ENCODE measurements at places on chromosomes 3 and 15.
A peak's percentile ranks its signal among the peaks of the same experiment; 100 is the strongest.

GRCh38 chr3:1830851-1831250 is 267.8 kb upstream of the CNTN4 start:
- DNase-seq: no peak

DNA sequence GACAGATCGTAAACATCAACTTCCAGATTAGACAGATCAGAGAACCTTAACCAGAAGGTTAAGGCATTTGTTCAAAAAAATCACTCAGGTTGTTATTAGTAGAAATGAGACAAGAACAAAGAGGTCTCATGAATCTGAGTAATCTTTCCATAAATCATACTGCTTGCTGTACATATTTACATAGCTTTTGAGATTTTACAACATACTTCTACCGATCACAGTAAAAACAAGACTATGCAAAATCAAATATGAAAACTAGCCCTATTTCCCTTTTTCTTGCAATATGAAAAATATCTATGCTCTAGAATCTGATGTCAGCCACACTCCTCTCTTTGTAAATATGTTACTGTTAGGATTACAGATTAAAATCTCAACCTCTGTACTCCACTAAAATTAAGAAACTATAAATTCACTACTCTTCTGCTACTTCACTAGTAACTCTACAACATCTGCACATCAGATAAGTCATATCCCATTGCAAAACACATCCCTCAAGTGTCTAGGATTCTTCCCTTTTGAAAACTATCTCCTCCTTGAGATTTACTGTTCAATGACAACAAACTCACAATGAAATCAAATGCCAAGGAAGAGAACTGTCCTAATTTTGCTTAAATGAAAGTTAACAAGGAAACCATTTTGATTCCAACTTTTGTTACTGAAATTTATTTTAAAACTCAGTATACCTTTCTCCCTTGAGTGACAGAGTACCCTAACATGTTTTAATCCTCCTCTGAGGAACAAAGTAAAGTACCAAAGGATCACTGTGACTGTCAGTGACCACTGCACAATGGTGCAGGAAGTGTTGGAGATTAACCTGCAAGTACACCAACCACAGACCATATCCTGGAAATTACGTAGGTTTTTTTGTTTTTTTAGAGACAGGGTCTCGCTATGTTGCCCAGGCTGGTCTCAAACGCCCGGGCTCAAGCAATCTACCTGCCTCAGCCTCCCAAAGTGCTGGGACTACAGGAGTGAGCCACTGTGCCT is 12.8 kb downstream of the DCUN1D1 start:
- peak; percentile 45 for DNase-seq

DNA sequence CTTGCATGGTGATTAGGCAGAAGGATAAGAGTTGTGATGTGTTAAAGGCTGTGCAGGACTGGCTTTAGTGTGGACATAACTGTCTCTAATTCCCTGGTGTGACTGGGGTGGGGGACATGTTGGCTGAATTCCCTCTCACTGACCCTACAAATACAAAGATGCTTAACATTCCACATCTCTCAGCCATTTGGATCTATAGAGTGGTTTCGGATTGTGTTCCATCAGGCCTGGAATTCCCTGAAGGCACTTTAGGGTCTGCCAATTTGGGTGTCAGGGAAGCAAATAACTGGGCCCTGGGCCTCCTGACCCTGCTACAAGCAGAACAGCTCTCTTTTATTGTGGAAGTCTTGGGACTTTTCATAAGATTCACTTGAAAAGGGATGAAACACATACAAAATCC is 56.2 kb downstream of the ARHGEF26 start:
- DNase-seq: no peak

DNA sequence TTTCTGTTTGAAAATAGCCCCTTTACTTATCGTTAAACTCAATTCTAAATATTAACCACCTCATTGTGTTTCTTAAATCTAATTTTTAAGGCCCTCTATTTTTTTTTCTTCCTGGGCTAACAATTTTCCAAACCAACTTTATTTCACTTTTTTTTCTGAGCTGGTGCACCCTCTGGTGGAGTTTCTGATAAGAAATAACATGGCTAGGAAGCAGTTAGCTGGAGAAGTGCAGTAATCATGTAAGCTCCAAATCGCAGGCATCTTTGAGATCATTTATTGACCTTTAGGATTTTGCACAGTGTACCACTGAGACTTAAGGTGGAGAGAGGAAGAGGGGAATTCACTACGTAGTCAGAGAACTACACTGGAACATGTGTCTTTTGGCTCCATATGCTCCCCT is 6.4 kb downstream of the TMEM207 start:
- no peak for DNase-seq

DNA sequence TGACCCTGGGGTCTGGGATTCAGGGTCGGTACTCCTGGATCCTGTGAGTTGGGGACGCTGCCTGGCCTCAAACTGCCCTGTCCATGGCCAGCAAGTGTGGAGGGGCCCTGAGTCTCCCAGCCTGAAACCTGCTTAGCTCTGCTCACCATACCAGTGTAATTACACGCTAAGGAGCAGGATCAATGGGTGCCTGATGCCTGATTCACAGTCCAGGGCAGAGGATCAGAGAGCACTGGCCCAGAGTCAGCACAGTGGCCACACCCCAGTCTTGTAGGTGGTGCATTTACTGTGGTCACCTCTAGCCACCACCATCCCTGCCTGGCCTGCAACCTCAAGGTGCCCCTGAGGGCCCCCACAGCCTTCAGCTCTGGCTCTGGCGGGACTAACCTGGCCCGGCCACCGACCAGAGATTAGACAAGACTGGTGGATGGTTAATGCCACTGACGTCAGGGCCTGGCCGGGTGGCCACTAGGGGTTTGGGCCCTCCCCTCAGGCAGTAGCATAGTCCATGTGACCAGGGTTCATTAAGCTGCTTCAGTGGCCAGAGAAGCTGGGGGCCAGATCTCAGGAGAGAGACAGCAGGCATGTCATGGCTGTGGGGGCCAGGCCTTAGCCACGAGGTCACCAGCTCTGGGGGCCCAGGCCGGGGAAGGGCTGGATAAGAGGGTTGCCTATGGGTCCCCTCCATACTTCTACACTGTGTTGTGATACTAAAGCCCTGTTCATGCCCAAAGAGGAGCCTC is 3.3 kb upstream of the SLC38A3 start:
- no peak for DNase-seq

DNA sequence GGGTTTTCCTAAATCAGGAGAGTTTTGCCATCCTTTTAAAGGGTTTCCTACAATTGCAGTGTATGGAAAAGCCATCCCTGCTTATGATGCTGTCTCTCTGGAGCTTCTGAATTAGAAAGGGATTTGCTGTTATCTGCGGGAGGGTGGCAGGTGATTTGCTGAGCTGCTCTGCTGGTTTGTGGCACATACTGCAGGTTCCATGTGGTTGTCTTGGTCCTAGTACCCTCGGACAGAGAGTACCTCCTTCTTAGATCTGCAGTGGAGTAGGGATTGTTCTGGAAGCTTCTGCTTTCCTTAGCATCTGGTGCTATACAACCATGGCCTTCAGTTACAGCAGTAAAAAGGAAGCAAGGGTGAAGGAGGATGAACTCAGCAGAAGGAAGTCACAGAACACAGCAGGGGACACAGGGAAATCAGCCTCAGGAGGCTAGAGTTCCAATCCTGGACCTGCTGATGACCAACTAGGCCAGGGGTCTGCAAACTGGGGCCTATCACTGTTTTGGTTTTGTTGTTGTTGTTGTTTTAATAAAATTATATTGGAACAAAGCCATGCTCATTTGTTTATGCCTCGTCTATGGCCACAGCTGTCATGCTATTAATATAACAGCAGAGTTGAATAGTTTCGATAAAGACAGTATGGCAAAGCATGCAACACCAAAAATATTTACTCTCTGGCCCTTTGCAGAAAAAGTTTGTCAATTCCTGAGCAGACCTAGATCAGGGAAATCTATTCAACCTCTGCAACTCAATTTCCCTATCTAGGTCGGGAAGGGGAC is 39.5 kb downstream of the STARD5 start:
- DNase-seq: peak; percentile 23

GRCh38 chr3:136332302-136332701 is 82.2 kb downstream of the PCCB start:
- no peak for DNase-seq
